HS-5 (cell line): ENCODE measurements at places on chromosomes 1 and 21.
A peak's percentile ranks its signal among the peaks of the same experiment; 100 is the strongest.

- no peak for DNase-seq
Measured at GRCh38 chr1:196063952-196064351, 544.3 kb downstream of the KCNT2 start.

GRCh38 chr1:214862421-214862820 lies 220.1 kb upstream of the KCNK2 start:
- DNase-seq = no peak

- no peak for DNase-seq
Measured at GRCh38 chr21:43854773-43855633, 10.0 kb upstream of the AGPAT3 start.

- DNase-seq = no peak
Measured at GRCh38 chr1:9719978-9720722, 68.6 kb downstream of the PIK3CD start.

DNA sequence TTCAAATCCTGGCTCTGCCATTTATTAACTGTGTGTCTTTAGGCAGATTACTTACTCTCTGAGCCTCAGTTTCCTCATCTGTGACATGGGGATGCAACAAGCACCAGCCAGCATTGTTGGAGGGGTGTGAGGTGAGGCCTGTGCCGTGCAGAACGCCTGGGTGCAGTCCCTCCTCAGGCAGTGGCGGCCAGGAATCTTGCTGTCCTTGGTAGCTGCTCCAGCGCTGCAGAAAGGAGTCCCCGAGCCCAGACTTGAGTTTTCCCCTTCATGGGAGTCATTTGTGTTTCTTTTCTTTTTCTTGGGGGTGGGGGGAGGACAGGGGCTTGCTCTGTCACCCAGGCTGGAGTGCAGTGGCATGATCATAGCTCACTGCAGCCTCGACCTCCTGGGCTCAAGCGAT lies 46.6 kb downstream of the DISP3 start:
- DNase-seq = no peak

DNA sequence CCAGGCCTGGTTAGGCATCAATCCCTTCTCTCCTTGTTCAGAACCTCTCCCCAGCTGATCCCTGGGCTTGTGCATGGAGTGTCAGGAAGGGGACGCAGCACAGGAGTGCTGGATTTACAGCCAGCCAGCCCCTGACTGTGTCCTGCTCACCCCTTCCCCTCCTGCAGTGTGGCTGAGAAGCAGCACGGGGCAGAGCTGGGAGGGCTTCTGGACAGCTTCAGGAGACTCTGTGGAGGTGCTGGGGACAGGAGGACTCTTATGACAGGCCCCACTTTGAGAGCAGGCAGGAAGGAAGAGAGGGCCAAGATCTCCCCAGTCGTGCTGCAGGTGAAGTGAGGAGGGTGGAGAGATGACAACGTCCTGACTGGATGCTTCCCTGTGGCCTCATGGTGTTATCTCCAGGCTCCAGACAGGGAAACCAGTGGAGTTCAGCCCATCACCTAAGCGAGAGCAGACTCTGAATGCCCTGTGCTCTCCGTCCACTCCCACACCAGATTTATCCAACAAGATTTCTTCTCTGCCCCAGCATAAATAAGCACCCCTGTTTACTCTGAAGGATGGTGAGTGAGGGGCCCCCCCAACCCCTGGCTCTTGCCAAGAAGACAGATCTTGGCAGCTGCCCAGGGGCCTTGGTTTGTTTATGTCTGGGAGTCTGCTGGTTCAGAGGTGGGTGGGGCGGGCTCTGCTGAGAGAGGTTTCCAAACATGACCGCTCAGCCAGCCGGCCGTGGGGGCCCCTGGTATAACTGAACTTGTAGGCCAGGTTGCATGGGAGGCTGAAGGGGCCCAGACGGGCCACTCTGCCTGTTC lies 21.3 kb downstream of the TMCC2 start:
- no peak for DNase-seq

GRCh38 chr1:161082996-161083747 lies 6.2 kb downstream of the NECTIN4 start:
- peak; percentile 83 for DNase-seq
